ENCODE measurements at places on chromosomes 5 and 9.

GRCh38 chr5:1536322-1536845 is 12.6 kb upstream of the LPCAT1 start:
- no peak for DNase-seq

- no peak for DNase-seq
These were observed 21.4 kb upstream of the SNAPC3 start for GRCh38 chr9:15401266-15401665.

DNA sequence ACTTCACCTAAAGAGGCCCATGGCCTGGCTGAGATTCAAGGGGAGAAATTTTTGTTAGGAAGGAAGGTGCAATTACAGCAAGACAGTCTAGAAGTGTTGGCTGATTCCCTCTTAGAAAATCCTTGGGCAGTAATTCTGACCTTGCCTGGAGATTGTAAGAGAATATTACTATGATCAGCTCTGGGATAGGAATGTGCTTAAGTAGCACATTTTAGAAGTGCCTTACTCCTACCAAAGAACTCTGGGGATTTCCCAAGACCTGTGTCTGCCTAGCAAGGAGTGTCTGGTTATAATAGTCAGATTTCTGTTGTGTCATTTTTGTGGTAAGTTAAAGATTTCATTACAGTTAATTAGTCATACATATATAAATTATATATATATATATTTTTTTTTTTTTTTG is 52.3 kb downstream of the NLN start:
- DNase-seq: no peak

DNA sequence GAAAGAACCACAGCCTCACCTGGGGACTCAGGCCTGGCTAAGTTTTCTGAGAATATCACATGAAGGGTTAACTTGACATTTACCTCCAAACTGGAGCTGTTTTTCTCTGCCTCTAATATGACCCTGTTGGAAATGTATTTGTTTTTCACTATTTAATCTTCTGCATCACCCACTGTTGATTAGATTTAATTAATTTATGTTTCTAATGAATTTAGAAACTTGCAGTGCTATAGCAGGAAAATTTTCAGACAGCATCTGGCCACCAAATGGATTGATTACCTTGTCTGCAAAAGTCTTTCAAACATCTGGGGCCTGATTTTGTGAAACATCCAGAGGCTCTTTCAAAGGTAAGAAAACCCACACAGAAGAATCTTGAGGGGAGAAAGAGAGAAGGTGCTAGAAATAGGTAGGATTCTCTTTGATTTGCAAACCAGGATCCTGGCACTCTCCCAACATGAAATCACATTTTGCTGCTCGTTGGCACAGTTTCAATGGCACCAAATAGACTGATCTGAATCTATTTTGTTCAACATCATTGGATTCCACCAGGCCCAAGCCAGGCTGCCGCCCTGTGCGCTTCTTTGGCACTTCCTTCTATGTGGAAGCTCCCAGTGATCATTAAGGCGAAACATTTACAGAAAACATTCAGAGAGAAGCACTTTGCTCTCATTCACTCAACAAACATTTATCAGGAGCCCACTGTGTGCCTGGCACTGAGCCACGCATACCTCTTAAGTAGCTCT is 157.3 kb downstream of the PPP2R2B start:
- no peak for DNase-seq

DNA sequence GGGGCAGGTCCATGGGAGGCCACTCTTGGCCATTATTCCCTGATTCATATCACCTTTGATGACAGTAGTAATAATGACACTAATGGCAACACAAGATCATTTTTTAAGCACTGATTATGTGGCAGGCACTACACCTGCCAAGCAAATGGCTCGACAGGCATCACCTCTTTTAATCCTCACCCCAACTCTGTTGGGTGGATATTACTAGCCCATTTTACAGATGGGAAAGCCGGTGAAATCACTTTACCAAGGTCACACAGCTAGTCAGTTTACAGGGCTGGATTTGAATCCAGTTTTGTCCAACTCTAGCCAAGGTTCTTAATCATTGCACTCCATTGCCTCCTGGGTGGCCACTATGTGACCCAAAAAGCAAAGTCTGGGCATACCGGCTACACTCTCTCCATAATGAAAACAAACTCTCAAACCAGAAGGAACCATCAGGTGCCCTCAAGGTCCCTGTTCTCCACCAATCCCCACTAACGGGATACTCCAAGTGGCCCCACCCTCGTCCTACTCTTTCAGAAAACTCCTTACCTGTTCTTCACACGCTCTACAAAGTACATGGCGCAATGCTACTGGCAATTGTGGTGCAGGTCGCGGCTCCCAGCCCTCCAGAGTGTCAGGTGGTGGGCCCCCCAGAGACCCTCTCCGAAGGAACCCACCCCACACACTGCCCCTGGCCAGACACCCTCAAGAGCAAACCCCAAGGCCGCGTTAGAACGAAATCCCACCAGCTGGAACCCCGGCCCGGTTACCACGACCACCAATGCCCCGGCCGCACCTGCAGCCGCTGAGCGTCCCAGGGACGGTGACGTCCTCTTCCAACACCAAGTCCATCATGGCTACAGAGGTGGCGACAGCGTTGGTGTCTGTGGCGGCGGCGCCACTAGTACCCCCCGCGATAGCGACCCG is 572 bp downstream of the CDK5RAP2 start:
- DNase-seq: no peak

Data from Ammon's horn (tissue), 1 donor.